ENCODE measurements at places on chromosomes 7 and 10.
A peak's percentile ranks its signal among the peaks of the same experiment; 100 is the strongest.

DNA sequence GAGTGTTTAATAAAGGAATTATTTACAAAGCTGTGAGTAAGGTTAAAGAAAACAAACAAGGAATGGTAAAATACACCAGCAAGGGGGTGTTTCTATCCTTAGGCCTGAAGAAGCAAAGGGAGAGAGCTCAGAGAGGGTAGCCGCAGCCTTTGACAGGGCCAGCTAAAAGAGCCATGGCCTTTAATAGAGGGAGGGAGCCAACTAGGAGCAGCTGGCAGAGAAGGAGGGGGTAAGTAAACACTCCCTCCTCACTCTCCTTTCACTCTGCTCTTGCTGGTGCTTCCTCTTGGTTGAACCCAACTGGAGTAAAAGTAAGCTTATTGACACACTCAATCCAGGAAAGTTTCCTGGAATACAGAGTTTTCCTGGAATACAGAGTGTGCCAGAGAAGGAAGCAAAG is 87.5 kb downstream of the CH25H start:
- no peak for DNase-seq

DNA sequence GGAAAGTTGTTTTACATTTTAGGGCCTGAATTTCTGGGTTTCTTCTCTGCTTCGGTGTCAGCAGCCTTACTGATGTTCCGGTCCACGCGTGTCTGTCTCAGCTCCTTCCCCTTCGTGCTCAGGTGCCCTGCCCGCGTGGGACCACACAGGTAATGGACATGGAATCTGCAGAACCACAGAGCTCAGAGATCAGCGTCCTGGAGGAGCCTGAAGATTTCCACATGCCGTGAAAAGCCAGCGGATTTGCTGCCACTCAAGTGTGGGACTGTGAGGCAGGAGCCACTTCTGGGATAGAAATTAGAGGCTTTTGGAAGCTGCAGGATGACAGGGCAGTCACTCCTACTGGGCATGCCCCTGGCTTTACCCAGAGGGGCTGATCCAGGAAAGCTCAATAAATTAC is 666.1 kb upstream of the FOXK1 start:
- no peak for DNase-seq

GRCh38 chr7:31126976-31127375 is 74.9 kb downstream of the ADCYAP1R1 start:
- DNase-seq: no peak

DNA sequence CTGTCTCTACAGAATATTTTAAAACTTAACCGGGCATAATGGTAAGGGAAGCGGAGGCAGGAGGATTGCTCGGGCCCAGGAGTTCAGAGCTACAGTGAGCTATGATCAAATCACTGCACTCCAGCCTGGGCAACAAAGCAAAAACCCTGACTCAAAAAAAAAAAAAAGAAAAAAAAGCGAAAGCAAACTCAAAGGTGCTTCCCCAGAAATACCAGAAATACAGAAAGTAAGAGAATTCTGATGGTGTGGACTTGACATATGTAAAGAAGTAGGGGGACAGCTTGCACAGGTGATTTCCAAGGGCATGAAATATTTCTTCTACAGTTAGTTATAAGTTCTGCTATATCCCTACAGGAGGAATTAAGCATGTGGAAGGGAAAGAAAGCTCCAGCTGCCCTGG is 69.7 kb upstream of the APBB1IP start:
- no peak for DNase-seq

- no peak for DNase-seq
Measured at GRCh38 chr10:6609625-6610024, 29.5 kb upstream of the PRKCQ start.

- no peak for DNase-seq
Measured at GRCh38 chr10:132644527-132645246, 107.1 kb downstream of the INPP5A start.

- DNase-seq: peak; percentile 17
Measured at GRCh38 chr7:26667514-26668133, 196.8 kb downstream of the SKAP2 start.

- no peak for DNase-seq
Measured at GRCh38 chr7:128029405-128029995, 1.7 kb downstream of the LRRC4 start.

- no peak for DNase-seq
Measured at GRCh38 chr7:12610899-12611298, 40.4 kb downstream of the SCIN start.

DNA sequence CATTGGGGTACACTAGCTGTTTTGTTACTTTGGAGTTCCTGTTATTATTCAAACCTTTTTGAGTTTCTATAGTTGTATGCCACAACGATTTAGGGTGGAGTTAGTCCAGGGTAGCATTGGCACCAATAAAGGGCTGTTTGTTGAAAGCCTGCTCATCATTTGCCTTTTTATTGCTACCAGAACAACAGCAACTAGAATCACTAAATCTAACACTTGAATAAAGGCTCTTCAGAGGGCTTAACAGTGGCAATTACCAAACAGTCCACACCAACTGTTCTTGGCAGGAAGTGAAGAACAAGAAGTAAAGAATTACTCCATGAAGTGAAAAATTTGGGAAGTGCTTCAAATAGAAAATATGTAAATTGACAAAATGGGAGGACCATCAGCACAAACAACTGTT is 621.4 kb downstream of the PHTF2 start:
- DNase-seq: no peak

GRCh38 chr10:103692952-103693811 is 162.2 kb downstream of the SH3PXD2A start:
- no peak for DNase-seq

DNA sequence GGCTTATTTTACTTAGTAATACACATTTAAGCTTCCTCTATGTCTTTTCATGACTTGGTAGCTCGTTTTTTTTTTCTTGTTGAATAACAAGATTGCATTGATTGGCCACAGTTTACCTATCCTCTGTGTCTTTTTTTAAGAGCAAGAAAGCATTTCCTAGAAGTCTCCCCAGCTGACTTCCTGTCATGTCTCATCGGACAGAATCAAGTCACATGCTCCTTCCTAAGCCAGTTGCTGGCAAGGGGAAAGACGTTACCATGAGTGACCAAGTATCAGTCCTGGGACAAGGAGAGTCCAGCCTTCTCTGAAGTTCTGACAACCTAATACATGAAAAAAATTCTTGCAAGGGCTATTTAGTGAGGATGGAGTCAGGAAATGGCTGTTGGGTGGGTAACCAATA is 24.9 kb upstream of the SFRP5 start:
- DNase-seq: no peak

GRCh38 chr10:86353506-86354485 is 12.8 kb downstream of the GRID1 start:
- DNase-seq: no peak

- no peak for DNase-seq
Measured at GRCh38 chr7:85023066-85023712, 163.7 kb downstream of the SEMA3D start.

GRCh38 chr7:96361116-96361857 is 39.4 kb upstream of the SLC25A13 start:
- no peak for DNase-seq

DNA sequence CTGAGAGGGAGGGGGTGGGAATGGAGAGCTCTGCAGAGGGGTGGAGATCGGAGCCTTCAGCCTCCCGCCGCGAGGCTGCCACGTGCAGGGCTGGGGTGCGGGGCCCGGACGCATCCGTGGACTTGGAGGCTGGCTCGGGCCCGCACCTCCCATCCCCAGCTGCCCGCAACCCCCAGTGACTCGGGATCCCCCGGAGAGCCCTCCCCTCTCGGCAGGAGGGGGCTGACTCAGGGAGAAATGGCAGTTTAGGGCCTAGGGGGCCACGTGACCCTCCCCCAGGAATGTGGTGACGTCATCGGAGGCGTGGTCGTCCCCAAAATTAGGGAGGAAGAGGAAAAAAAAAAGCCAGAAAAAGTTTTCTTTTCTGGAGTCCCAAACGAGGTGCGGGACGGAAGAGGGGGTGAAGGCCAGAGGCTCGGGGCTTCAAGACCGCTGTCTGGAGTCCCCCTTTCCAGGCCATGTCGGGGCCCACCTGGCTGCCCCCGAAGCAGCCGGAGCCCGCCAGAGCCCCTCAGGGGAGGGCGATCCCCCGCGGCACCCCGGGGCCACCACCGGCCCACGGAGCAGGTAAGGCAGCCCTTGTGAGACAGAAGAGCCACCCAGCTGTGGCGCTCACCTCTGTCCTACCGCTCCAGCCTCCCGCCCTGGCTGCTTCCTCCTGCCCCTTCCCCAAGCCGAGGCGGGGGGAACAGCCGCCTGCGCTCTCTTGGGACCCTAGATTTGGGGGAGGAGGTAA is at the start of gene TRIP6:
Gene TRIP6 (plus strand): TSS at position 348 of the 736 bp plus-strand sequence. CDS start 111 bp downstream, at position 459.
- DNase-seq: peak; percentile 29

DNA sequence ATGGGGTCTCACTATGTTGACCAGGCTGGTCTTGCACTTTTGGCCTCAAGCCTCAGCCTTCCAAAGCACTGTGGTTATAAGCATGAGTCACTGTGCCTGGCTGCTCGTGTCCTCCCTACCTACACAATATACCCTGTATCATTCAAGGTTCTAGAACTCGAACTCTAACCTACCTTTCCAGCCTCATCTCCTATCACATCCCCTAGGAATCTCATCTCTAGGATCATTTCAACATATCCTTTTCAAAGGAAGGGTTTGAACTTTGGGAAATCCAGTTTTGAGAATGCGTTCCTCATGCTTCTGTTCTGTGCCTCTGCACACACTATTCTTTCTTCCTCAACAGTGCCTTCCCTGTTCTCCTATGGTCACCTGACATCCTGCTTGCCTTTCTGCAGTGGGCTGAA is 87.8 kb upstream of the RHEB start:
- no peak for DNase-seq

- no peak for DNase-seq
Measured at GRCh38 chr7:158161194-158161593, 426.4 kb downstream of the PTPRN2 start.

DNA sequence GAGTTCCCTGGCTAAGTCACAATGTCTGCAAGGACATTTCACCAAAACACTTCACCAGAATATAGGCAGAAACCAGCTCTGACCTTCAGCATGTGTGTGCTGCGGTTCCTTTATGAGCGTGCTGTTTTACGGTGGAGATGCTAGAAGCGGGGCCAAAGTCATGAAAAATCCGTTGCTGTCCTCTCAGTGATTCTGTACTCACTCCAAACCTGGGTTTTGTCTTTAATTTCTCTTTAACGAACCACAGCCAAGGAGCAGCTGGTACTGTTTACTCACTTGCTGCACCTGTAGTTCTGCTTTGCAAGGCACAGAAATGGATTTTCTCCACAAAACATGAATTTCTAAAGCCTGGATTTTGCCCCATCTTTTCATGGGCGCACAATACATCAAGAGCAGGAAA is 639.9 kb downstream of the PHTF2 start:
- no peak for DNase-seq
